Ureter (tissue), 1 donor: ENCODE measurements at places on chromosomes 7 and 10. TPM values are rescaled to one million over a fixed set of nuclear protein-coding genes. Genes with fewer than 3 reads are reported as not detected.

UTF1 gene
- not detected for total RNA-seq

RBP3 gene
- total RNA-seq = not detected

DNA sequence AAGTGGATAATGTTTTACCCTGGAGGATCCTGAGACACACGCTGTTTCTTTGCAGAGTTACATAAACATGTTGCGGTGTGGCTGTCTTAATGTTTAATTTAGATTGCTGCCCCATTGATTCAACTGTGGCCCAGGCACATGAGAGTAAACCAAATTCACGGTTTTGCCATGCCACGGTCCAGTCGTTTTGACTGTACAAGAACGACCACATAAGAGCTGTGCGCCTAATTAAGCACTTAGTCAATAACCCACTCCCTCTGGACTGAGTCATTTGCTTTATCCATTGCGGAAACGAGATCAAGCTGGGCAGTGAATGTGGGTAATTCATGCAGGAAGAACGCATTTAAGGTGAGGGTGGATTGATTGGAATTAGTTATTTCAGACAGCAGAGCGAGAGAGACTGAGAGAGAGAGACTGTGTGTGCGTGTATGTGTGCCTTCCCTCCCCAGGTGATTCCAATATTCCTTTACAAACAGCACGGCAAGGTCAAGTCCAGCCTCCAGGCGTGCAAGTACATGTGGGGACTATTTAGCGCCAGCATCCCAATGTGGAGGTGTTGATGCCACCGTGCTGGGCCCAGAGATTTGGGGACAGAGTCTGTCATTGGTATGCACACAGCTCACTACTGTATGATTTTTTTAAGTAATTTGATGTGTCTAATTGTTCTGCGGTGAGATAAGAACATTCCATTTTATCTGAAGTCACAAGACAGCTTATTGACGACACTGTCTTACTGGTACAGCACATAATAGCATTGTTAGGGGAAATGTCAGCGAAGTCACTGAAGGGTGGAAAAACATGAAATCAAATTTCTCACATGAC lies 8.4 kb upstream of the TEX36 start:
- no peak for DNase-seq

DNA sequence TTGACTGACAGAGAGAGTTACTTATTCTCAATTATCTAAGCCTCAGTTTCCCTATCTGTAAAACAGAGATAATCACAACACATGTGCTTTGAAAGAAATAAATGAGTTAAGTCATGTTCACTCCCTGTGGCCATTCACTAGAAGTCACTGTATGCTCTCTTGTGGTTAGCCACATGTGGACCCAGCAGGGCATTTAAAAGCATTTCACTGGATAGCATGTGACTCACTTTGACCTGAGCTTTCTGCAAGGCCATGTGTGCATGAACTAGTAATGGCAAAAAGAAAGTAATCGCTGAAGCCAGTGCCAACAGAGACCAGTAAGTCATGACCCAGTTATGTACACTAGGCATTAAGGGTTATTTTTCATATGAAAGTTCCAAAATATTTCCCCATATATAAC lies 557.0 kb upstream of the IGFBP3 start:
- DNase-seq = no peak

- DNase-seq = peak; percentile 32
Observed at GRCh38 chr10:42974693-42975002, 102.2 kb upstream of the RET start.

DNA sequence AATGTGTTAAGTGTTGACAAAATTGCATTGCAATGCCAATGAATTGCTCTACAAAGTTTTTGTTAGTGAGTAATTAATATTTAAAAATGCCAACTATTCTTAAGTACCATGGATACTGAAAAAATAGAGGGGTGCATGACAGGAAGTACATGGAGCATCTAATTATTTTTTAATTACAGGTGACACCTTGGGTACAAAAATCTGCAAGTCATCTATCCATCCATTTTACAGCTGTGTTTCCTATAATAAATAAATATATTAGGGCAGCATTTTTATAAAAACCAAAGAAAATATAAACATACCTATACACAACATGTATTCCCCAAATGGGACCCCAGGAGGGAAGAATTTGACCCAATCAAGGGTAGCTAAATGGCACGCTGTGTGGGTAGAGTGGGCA lies 304.6 kb downstream of the XPNPEP1 start:
- DNase-seq = no peak

- no peak for DNase-seq
Observed at GRCh38 chr7:78770422-78771410, 682.8 kb downstream of the MAGI2 start.

CYP26A1 gene
- total RNA-seq = not detected

- DNase-seq = peak; percentile 43
Observed at GRCh38 chr10:80168679-80169380, 36.3 kb downstream of the PLAC9 start.

DNA sequence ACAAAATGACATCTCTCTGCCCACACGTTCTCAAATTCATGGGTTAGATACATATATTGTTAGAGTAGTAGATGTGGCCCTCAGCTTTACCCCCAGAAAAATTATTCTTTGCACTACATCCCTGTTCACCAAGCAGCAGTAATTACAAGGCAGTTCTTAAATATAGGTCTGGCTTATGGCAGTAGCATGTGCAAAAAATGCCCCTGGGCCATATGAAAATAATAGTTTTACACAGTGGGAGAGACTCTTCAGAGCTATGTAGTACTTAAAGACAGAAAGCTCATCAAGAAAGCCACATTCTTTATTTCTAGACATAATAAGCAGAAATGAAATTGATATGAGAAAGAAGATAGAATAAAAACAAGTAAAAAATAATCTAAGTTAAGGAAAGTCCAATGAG lies 196.3 kb upstream of the FOXP2 start:
- no peak for DNase-seq

DNA sequence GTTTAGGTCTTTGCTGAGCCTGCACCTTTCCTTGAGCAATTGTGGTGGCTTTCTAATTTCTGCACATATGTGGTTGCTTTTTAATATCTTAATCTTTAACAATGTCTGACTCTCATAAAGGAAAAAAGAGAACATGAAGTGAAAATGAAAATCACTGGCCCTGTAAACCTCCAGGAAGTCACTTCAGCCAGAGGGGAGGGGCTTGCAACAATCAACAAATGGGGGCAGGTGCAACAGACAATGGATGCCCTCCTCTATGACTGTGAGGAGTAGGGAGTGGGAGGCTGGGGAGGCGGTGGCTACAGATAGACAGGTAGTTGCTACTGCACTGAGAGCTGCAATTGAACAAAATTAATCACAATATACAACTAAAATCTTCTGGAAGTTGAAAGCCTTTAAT lies 1377.4 kb downstream of the XPNPEP1 start:
- no peak for DNase-seq

DNA sequence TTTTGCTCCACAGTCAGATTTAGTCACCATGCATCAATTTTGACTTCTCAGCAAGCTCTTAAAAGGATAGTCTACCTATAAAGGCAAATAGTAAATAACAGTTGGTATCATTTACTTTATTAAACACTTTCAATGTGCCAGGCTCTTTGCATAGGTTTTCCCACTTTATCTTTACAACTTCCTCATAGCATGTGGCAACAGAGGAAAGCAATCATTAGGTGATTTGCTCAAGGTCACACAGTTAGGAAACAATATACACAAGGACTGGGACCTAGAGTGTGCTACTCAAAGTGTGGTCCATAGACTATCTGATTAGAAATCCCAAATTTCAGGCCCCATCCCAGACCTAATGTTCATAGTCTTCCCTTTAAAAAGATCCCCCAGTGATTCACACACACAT lies 212.3 kb downstream of the MTERF1 start:
- DNase-seq = no peak

DNA sequence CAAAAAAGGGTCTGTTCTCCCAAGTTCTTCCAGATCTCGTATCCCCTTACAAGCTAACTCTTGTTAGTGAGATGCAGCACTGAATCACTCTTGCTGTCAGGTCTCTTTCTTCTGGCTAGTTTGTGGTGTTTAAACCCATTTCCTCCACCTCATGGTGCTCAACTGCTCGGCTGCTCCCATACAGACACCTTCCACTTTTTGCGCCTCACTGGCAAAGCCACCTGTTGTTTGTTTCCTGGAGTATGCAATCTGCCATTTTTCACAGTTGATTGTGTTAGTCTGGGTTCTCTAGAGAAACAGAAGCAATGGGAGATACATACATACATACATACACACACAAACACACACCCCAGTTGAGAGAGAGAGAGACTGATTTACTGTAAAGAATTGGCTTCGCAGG lies 124.4 kb upstream of the SP8 start:
- no peak for DNase-seq

GRCh38 chr7:44972562-44972961 lies 6.3 kb downstream of the MYO1G start:
- no peak for DNase-seq

DNA sequence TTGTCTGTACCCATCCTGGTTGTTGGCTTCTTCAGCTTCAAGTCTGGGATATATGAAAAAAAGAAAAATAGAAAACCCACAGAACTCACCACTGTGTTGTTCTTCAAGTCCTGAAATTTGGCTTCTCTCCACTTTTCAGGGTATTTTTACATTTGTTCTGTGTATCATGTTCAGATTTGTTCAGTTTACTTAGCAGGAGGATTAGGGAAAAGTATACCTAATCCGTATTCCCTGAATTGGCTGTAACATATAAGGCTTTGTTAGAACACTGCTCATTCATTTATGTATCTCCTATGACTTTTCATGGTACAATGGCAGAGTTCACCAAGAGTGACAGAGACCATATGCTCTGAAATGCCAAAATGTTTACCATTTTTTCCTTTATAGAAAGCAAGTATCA lies 146.9 kb downstream of the PTN start:
- no peak for DNase-seq

FAM180A gene
- 1.1 TPM for total RNA-seq

DNA sequence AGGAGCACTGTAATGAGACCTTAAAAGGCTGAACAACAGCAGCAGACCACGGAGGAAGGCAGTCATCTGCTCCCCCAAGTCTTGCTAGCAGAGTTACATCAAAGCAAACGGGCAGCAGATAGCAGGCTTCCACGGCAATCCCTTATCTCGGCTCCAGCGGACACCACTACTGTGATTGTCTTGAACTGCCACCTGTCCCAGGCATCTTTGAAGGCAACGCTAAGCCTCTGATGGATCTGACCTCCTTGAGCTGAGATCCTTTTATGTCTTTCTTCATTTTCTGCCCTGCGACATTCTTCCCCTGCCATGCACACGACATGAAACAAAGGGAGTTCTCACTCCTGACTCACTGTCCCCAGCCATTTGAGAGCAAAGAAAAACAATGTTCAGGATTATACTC lies 111.7 kb downstream of the GLI3 start:
- DNase-seq = no peak

FZD8 gene
- 2.6 TPM for total RNA-seq

DNA sequence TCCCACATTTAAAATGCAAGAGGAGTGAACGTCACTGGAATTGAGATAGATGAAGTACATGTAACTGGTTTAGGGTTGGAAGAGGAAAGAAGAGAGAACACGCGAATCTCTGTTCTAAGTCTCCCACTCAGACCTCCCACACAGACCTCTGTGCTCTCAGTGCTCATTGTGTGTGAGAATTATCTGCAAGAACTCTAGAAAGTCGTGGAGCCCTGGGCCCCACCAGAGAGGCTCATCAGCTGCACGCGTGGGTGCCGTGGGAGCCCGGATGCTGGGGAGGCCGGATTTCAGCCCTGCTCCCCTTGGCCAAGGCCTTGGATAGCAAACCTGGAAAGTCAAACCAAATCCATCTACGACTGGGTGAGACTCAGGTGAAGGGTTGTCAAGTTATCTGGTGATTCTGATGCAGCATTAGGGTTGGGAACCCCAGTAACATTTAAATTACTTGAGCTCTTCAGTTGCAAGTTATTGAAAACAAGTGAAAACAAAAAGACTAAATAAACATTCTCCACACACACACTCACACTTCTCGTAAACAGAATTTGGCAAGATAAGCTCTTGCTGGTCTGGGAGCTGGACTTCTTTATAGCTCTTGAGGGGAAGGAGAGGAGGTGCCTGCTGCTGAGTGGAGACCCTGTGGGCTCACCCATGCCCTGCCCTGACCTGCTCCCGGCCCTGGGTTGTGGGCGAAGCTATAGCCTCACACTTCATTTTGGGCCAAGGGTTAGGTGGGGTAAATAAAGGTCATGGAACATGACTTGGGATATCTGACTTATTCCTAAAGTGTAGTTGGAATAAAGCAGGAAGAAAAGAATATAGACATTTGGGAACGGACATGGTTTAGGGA lies 250.3 kb downstream of the ADARB2 start:
- no peak for DNase-seq

GRCh38 chr10:35570397-35570796 lies 34.7 kb upstream of the GJD4 start:
- DNase-seq = no peak
